Pulmonary artery endothelial cell (primary cell): ENCODE measurements at places on chromosomes 12 and 14. TPM values are rescaled to one million over a fixed set of nuclear protein-coding genes. Genes with fewer than 3 reads are reported as not detected.

DNA sequence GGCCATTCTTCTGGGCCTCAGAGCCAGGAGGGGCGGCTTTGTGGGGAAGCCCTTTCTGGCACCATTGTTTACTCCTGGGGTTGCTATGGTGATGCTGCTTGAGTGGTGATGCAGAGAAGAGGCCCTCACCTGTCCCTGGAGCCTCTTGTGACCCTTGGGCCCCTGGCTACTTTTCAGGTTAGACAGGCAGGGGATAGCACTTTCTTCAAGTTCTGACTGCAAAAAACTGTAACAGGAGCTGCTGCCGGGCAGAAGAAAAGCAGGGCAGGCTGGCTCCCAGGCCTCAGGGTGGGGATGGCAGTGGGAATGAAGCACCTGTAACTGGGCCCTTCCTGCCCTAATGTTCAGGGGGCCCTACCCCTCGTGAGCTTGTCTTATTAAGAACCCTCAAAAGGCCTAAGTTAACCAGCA is at the start of gene TEX52:
TSS of gene TEX52 (minus strand) at position 19 of the 411 bp plus-strand sequence. CDS start at position 6, 13 bp downstream.
- no peak for DNase-seq

- DNase-seq: no peak
Observed at GRCh38 chr14:71433303-71433702, 498.9 kb upstream of the RGS6 start.

GRCh38 chr12:5945071-5946008 is at the start of gene ANO2:
ANO2 (minus strand) TSS chr12:5945259; CDS start chr12:5945217, 42 bp downstream.
- no peak for DNase-seq

DNA sequence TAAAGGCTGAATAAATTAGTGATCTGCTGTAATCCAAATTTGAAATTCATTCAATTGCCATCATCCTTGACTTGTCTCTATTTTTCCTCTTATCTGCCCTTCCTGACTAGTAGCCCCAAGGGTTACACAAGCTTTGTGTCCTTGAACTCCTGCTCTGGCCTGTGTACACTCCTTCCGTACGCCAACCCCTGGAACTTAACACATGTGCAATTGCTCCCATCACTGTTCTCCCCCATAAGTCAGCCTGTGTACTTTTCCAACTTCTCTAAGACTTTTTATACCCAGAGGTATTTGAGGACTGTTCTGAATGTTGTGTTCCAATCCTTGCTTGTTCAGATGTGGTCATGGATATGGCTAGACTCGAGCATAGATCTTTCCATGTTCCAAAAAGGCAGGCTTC is 171.1 kb upstream of the G2E3 start:
- no peak for DNase-seq

DNA sequence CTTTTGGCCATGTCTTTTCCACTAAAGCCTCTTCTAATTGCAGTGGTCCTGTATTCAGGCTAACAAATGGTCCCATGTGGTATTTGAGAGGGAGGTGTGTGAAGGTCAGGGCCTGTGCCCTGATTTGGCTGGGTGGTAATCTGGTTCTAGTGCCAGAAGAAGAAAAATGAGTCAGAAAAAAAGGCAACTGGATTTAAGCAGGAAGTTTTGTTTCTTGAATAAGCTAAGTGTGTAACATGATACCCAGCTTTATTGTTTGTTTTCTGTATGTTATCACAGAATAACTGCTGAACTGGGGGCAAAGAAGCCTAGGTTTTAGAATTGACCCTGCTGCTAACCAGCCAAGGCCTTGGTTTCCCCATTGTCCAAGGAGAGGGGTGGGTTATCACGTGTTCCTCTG is 134.0 kb downstream of the ANO6 start:
- no peak for DNase-seq

DNA sequence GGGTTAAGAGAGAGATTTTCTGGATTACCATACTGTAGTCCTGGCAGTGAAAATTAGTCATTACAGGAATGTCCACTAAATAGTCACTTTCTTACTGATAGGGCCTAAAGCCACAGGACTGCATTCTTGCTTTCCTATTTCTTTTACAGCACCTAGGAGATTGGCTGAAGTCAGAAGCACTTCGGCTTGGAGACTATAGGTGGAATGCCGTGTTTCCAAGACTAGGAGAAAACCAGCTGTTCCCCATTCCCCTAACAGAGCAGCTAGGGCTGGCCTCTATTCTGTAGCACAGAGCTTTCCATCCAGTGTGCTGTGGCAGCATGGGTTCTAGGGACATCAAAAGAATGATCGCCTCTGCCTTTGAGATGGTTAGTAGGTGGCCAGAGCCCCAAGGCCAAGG is 15.1 kb downstream of the PIGH start:
- no peak for DNase-seq

The CHST11 gene
- total RNA-seq: 3.9 and 6.3 TPM in 2 replicates

The RAPGEF3 gene
- total RNA-seq: 17.0 and 35.8 TPM in 2 replicates
